Amniotic epithelial cell (primary cell): ENCODE measurements at places on chromosomes 12 and 14.

DNA sequence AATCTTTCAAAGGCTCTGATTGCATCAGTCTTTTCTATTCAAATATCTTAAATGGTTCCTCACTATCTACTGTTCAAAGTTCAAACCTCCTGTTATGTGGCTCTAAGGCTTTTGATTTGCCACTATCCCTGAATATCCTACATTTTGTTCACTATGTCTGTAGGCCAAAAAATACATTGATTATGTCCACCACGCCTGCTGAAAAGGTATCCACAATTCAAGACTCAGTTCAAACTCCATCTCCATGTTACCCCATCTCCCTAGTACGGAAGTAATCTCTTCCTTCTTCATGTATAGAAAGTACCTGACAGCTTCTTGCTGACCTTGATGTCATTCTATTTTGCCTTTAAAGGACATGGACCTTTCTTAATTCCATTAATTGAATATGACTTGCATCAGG, 24.8 kb downstream of the TAOK3 start:
- no peak for DNase-seq

DNA sequence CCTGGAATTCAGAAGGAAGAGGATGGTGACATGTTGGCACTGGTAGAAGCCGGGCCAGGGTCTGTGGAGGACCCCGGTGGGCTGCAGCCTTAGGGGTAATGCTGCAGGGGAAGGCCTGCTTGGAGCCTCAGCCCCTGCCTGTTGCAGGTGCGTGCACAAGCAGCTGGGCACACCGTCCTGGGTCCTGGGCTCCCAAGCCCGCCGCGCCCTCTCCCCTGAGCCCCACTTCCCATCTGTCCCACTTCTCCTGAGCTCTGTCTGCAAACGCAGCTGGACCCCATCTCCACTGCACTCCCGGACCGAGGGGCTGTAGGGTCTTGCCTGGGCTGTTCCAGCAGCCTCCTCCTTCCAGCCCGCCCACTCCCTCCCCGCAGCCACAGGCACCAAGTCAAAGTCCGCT, 116.8 kb downstream of the GLT1D1 start:
- DNase-seq, result no peak

DNA sequence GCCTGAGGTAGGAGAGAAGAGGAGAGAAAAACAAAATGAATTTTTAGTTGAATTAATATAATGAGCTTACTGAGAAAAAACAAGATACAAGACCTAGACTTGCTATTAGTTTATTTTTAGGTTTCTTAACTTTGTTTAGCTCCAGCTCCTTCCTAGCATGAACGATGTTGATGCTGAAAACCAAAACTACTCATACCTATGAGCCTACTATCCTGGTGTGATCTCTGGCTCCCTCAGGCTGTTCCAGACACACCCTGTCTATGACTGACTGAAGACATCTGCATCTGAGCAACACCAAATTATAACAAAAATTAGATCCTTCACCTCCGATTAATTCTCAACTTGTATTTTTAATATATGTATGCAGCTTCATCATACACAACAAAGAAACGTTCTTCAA, 190.4 kb downstream of the SLC5A8 start:
- no peak for DNase-seq

DNA sequence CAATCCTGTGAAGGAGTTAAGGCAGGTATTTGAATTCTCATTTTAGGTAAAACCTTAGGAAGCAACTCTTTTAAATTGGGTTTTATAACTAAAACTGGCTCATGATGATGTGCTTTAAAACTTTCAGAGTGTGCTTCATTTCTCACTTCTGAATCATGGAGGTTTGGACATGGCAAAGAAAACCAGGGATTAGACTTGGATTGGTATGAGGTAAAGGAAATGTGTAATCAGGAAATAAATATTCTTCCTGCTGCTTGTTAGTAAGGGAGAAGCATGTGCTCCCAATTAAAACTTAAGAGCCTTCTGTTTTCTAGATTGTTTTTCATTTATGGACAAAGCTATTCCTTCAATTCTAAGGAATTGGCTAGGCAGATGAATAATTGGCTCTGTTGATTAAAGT, 57.4 kb downstream of the FBXO33 start:
- DNase-seq, result peak; percentile 75

DNA sequence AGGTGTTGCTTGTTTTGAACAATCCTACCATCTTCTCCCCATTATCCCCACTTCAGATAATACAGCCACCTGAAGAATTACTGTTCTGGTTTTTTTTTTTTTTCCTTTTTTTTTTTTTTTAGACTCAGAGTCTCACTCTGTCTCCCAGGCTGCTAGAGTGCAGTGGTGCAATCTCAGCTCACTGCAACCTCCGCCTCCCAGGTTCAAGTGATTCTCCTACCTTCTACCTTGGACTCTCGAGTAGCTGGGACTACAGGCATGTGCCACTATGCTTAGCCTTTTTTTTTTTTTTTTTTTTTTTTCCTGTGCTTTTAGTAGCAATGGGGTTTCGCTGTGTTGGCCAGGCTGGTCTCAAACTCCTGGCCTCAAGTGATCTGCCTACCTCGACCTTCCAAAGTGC, 179.4 kb upstream of the ABCD2 start:
- no peak for DNase-seq

GRCh38 chr14:74685921-74686678, 26.8 kb downstream of the AREL1 start:
- DNase-seq, result peak; percentile 25

DNA sequence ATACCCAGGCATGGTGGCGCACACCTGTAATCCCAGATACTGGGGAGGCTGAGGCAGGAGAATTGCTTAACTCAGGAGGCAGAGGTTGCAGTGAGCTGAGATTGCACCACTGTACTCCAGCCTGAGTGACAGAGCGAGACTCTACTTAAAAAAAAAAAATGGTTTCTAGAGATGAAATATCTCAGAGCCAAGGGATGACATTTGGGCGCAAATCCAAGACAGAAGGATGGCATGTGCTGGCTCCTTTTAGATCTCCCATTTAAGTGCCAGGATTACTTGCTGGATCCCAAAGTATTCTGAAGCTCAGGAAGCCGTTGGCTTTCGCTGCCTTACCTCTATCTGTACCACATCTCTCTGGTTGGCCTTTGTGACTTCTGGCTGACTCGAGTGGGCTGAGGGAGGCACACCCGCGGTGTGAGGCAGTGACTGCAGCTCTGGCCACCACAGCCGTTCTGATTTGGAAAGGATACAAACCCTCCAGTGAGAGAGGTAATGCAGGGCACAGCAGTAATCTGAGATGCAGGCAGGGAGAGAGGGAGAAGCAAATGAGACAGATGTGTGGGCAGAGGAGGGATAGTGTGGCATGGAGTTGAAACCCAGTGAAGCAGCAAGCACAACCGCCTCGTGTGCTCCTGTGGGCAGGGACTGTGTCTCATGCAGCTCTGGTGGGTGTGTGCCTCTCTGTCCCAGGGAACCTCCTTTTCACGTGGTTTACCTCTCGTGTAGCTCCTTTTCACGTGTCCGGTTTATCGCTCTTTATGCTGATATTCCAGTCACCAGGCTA, 4.9 kb downstream of the B4GALNT3 start:
- no peak for DNase-seq

DNA sequence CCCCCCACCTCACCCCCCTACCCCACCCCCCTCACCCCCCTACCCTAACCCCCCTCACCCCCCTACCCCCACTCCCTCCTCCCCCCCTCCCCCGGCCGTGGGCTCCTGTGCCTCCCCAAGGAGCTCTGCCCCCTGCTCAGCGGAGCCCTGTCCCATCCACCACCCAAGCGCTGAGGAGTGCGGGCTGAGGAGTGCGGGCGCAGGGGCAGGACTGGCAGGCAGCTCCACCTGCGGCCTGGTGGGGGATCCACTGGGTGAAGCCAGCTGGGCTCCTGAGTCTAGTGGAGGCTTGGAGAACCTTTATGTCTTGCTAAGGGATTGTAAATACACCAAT, 2.3 kb upstream of the JPH4 start:
- no peak for DNase-seq

GRCh38 chr14:81464253-81465002, 64.3 kb upstream of the STON2 start:
- peak; percentile 46 for DNase-seq

DNA sequence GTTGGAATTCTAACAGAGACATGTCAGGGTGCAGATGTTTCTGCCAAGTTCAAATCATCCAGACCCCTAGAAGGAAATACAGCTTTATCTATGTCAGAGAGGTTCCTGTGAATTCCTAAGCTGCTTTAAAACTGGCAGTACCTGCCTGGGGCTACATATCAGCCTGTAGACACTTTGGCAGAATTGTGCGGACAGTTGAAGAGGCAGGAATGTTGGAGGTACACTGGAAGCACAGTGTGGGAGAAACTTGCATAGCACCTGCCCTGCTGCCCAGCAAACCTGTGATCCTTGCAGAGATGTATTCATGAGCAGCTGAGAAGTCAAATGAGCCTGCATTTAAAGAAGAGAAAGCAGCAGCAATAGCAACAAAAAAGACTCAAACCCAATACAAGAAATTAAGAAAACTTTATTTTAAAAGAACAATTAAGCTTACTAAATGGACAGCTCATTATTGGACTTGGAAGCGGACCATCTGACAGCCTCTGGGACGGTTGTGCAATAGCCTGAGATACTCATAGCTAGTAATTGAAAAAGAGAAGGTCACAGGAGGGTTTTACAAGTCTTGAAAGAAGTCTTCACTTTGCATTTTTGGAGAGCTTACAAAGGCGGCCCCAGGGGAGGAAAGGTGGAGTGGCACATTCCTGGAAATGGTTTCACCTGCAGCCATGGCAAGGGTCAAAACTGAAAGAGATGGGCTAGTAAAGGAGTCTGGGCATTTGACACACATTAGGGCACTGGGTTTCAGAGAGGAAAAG, 280.9 kb upstream of the FLRT2 start:
- DNase-seq, result peak; percentile 46

DNA sequence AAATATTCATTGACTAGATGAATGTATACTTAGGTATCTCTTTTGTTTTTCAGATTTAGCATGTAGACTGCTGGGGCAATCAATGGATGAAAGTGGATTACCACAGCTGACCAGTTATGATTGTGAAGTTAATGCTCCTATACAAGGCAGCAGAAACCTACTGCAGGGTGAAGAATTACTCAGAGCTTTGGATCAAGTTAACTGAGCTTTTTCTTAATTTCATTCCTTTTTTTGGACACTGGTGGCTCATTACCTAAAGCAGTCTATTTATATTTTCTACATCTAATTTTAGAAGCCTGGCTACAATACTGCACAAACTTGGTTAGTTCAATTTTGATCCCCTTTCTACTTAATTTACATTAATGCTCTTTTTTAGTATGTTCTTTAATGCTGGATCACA, 15.3 kb upstream of the SNAPC1 start:
- no peak for DNase-seq
